Stromal cell of bone marrow (primary cell): ENCODE measurements at places on chromosomes 4 and X.

- no peak for DNase-seq
Observed at GRCh38 chr4:139337612-139338011, 35.3 kb upstream of the NDUFC1 start.

DNA sequence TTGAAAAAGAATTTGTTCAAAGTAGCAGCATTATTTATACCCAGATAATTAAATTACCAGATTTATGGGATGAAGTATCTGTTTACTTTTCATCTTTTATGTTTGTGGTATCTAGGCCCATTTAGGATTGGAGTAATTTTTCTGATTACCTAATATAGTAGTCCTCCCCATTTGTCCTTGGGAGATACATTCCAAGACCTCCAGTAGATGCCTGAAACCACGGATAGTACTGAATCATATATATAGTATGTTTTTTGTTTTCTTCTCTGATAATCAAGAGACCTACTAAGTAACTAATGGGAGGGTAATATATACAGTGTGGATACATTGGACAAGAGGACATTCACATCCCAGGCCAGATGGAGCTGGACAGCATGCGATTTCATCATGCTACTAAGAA, 30.7 kb upstream of the PTPN13 start:
- DNase-seq: no peak

GRCh38 chr4:186743261-186743660, 19.6 kb upstream of the FAT1 start:
- DNase-seq: no peak

DNA sequence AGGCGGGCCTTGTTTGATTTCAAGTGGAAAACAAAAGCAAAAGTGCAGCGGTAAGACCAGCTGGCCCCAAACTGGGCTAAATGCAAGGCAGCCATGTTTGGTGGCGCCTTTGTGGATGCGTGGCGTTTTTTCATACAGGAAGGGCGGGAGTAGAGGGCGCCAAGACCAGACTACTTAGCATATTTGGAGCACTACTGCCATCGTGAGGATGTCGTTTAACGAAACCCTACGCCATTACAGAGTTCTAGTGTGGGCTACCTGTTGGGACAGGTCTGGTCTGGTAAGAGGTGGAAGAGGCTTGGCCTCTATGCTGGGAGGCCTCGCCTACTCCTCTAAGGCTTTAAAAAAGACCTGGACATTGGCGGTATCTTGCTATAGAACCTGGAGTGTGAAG, 230.7 kb upstream of the STK26 start:
- DNase-seq: peak; percentile 67

DNA sequence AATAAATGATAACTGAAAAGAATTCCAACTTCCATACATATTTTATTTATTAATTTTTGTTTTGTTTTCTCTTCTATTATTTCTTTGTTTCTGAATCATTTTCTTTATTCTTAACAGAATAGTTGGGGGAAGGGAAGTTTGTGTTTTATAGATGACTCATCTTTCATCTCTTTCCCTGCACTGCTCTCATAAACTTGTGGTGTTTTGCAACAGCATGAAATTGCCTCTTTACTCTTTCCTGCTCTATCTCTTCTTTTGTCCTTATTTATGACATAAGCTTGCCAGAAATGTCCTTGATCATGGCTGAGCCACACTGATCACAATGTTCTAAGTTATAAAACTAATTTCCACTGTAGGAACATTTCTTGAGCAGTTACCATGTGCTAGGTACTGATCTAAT, 22.3 kb downstream of the QRFPR start:
- peak; percentile 33 for DNase-seq

- no peak for DNase-seq
Observed at GRCh38 chrX:19152762-19153161, 30.5 kb upstream of the ADGRG2 start.

DNA sequence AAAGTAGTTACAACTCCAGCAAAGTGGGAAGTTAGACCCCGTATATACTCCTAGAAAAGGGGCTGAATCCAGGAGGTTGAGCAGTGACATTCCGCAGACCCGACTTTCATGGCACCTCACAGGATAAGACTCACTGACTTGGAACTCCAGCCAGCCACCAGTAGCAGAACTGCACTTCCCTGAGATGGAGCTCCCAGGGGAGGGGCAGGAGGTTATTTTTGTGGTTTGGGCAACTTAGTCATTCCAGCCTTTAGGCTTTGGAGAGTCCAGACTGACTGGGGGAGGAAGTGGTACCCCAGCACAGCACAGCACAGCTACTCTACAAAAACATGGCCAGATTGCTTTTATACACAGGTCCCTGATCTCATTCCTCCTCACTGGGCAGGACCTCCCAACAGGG, 319.1 kb downstream of the PCDH19 start:
- peak; percentile 70 for DNase-seq

DNA sequence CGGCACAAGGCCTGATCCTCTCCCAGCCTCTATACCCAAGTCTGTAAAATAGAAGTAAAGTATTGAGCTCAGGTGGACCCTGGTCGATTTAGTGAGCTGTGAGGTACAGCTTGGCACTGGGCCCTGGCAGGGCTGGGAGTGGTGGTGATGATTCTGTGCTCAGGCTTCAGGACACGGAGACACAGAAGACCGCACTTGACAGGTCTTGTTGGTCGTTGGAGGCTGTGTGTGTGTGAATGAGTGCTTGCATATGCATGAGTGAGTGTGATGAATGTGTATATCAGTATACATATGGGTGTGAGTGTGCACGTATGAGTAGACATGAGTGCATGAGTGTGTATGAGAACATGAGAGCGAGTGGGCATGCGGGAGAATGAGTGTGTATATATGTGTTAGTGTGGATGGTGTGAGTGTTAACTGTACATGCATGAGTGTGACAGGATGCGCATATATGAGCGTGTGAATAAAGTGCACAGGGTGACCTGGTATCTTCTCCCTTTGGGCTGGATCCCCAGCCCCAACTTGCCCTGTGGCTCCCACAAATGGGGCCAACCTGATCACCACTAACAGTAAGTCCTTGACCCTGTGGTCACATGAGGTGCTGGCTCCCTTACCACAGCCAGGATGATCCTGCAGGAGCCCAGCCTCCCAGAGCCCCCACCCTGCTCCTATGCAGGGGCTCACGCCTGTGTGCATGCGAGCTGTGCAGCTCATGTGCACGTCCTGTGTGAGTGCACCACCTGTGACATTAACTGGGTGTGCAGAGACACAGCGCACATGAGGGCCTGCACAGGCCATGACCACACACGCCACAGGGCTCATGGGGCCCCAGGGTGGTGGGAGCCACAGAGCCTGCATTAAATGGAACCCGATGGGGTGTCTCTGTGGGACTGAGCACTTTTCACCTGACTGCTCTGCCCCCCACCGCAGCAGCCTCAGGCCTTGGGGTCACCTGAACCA, 20.8 kb downstream of the SH3BP2 start:
- DNase-seq: no peak

DNA sequence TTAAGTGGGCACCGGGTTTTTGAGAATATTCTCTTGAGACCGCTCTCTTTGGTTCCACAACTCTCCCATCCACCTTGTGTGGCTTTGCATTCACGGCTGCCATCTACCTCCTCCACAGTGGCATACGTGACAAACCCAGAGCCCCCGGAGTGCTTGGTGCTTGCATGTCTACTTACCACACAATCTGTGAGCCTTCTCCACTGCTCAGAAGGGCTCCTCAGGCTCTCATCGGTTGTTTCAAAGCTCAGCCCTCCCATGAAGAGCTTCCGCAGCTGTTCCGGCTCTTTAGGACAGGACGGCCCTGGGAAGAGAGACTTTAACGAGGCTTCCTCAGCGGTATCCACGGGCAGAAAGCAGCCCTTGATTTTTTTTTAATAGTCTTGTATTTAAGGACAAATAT, 167.6 kb upstream of the ANK2 start:
- DNase-seq: no peak

DNA sequence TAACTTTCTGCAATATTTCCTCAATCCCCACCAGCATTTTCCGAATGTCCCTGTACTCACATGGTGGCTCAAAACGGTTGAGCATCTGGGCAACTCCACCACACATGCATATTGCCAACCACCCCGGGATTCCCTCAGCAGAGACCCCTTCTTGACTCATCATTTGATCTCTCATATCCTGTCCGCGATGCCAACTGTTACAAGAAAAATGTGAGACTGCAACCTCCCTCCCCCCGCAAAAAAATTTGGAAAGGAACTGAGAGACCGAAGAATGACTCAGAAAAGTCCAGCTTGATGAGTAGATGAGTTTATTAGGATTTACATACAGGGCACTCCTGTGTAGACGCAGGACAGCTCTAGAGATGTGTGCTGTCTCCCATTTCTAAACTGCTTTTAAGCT, 561.4 kb downstream of the ZIC3 start:
- DNase-seq: peak; percentile 0

DNA sequence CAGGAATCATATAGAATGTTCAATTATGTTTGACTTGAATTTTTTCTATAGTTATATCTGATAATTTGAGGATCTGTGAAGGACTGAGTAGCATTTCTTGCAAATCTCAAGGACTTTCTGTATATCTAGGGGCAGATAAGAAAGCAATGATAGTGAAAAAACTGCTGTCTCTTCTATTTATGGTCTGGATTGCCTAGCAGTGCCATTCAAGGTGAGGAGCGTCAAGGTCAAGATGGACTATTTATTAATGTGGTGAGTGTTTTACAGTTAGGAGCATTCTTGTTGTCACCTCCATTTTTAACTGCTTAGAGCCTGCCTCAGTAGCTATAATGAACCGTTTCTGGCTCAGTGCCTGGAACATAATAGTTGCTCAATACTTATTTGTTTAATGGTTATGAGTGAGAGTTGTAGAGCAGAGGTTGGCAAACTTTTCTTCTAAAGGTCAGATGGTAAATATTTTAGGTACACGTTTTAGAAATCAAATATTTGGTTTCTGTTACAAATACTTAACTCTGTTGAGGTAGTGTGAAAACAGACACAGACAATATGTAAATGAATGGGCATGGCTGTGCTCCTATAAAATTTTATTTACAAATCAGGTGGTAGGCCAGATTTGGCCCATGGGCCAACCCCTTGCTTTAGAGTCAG, 523.2 kb upstream of the IGFBP7 start:
- no peak for DNase-seq

GRCh38 chrX:108123591-108124366, 32.2 kb downstream of the ATG4A start:
- no peak for DNase-seq

- no peak for DNase-seq
Observed at GRCh38 chrX:41868392-41868977, 54.9 kb downstream of the CASK start.

DNA sequence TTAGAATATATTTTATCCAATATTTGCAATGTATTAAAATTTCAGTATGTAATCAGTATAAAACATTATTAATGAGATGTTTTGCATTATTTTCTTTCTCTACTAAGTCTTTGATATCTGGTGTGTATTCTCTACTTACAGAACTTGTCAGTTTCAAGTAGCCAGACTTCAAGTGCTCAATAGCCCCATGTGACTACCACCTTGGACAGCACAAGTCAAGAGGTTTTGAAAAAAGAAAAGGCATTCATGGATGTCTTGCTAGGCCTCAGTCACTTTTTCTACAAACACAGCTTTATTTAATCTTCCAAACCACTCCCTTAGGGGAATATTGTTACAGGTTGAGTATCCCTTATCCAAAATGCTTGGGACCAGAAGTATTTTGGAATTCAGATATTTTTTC, 189.4 kb downstream of the QDPR start:
- no peak for DNase-seq

DNA sequence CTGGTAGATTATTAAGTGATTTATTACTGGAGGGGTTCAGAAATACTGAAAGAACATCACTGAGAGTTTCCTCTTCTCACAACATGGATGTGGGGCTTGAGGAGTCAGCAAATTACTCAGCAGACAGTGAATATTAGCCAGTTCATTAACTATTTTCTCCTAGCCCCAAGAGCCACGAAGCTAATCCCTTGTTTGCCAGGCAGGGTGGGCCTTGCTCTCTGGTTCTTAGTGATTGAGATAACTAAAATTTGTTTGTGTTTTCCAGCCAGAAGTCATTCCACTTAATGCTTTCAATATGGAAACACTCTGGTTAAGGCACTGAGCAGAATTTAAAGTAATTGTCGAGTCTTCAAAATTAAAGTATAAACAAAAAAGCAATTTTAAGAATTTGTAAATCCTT, 40.1 kb upstream of the PASD1 start:
- DNase-seq: no peak

DNA sequence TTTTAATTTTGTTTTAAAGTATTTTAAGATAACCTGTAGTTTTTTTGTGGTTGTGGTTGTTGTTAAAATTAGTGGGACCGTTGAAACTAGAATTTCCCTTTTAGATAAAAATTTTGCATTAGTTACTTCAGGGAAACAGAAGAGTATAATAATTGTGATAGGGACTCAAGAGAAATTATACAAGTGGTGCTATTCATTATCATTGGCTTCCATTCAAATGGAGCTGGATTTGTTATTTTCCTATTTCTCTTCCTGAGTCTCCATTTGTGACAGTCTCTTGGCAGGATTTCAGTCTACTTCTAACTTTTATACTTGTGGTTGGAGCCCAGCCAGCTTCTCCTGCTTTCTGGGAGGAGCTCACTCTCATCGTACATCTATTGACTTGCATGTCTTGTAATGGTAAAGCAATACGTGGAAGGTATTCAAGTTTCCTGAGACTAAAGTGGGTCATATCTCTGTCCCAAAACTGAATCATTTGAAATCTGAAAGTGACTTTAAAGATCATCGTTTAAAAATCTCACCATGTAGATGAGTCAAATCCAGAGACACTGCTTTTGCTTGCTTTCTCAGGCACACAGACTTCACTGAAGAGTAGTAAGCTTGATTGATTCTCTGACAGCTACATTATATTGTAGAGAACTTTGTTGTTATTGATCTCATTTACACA, 155.8 kb downstream of the RPA4 start:
- no peak for DNase-seq

DNA sequence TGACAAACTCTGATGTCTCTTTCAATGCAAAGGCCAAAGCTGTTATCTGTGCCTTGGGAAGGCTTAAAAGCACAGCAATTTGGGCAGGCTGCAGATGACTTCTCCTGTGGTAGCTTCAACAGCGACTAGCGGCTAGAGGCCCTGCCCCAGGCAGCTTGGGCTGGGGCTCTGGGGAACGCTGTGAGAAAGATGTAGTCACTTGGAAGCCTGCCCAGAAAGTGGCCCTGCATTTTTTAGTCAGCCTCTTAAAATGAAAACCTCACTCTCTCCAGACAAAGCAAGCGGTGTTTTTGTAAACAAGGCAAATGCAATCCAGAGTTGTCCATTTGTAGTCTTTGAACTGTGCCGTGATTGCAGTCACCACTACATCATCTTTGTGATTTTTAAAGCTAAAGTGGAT, 27.5 kb downstream of the PCYT1B start:
- DNase-seq: peak; percentile 21
